HuH-7.5 (cell line): ENCODE measurements at places on chromosomes 7 and 10.

DNA sequence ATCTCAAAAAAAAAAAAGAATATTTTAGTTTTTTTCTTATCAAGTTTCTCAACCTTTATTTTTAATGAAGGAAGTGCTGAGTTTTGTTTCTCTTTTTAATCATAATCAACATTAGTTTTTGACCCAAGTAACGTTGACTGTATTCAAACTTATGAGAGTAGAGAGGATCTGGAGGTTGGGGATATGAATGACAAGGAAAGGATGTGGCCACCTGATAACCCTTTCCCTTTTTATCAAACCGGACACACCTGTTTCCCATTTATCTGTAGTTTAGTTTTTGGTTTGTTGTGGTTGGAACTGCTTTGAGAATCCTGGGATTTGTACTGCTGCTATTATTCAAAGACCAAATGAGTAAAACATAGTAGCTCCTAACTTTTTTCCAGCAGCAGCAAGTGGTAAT lies 38.6 kb downstream of the HACD1 start:
- DNase-seq, result no peak

DNA sequence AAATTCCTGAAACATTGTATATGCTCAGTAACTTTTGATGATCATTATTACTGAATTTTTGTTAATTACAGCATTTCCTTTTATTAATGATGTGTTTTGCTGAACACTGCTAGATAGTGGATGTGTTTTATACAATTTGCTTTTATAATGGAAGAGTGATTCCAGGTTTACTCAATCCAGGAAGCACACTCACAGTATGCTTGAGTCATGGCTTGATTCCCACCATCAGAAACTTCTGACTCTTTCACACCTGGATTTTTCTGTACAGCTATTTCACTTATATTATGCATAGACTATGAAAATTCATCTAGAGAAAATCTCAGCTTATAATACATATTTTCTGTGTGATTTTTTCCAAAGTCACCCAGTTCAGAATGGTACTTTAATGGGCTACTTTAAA lies 1040.9 kb downstream of the GRM8 start:
- no peak for DNase-seq

GRCh38 chr7:8396294-8396693 lies 37.1 kb upstream of the NXPH1 start:
- DNase-seq, result no peak

GRCh38 chr7:45435846-45436245 lies 138.3 kb upstream of the ADCY1 start:
- no peak for DNase-seq

DNA sequence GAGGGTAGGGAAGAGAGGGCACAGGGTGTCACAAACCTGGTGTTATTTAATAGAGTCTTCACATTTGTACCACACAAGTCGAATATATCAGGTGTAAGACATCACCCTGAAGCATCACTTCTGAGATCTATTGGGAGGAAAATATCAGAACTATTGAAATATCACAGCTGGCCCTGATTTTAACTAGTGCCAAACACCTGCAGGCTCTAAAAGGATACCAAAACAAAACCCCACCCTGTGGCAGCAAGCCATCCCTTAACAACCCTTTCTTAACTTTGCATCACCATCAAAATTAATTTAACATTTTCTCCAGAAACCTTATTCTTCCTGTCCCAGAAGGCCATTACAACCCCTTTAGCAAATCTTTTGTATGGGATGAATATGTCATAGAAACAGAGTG lies 365.4 kb downstream of the SUGCT start:
- no peak for DNase-seq

DNA sequence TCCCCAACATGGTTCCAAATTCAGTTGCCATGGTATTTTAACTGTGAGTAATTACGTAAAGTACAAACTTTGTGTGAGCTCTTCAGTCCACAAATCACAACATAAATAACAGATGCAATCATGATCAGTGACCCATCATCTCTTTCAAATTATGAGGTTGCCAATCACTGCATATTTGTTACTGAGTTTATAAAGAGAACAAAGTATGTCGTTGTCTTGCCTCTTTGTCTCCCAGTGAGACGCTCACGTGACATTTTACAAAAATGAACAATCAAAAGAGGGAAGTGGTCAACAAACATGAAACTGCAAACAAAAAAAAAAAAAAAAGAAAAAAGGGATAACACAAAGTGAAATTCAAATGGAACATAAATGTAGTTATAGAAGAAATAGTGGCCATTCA lies 122.7 kb upstream of the PDSS1 start:
- no peak for DNase-seq

DNA sequence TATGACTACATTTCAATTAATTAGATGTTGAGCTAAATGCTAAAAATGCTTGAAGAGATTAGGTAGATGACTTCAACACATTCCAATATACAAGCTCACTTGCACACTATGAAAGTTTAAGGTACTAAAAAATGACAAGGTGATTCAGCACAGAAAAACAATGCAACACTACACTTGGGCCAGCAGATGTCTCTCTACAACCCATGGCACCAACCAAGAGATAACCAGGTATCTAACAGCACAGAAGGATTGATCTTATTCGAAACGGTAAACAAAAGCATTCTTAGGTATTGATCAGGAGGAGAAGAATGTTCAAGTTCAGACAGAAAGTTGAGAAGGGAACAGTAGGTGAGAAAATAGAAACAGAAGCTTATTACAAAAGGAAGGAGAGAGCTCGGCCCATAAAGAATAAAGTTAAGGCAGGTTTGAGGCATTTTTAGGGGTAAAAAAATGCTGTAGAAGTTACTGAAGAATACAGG lies 248.2 kb upstream of the KLF14 start:
- DNase-seq, result no peak

GRCh38 chr7:138017992-138018391 lies 16.1 kb upstream of the CREB3L2 start:
- no peak for DNase-seq

DNA sequence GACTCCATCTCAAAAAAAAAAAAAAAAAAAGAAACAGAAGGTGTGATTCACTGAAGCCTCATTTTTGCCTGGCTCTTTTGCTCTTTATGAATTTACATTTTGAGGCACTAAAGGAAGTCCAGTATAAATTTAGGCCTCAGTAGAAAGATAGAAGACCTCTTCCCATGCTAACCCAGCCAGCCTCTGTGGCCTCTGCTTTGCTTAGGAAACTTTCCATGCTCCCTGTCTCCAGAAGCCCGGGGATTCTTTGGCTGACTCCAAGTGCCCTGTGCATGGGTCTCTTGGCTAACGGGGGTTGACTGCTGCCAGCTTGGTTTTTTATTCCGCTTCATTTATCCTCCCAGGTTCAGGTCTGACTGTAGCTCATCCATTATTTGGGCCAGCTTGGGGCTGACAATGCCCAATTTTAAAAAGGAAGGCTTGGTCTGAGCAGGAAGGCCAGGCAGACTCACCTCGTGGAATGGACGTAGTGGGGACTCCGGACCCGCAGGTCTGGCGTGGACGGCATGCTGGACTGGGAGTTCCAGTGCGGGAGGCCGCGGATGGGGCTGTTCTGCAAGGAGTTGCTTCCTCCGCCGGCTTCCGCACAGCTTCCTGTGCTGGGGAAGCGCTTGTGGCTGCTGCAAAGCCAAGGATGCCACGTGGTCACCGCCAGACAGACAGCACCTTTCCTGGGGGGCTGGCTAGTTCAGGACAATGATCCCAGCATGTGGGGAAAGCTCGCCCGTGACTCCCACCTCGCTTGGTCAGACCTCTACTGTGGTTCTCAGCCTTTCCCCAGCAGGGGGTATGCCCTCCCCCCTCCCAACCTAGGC lies 72.3 kb downstream of the PRPF18 start:
- DNase-seq, result no peak

DNA sequence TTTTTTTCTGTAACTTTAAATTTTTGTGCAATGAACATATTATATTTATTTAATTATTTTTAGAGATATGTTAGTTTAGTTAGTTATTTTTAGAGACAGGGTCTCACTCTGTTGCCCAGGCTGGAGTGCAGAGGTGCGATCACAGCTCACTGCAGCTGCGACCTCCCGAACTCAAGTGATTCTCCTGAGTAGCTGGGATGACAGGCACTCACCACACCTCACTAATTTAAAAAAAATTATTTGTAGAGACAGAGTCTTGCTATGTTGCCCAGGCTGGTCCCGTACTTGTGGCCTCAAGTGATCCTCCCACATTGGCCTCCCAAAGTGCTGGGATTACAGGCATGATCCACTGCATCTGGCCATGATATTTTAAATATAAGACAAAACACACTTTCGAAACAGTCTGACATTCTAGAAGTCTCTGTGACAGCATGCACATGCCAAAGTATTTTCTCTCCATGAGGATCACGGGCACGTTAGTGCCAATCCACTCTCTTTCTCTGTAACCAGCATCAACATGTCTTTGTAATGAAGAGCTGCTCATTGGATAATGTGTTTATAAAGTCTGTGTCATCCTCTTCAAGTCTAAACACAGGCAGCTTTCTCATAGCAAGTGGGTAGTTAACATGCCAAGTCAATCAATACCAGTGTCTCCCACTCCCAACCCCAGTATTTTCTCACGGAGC lies 137.4 kb downstream of the GLI3 start:
- no peak for DNase-seq

GRCh38 chr10:11927746-11928145 lies 104.6 kb downstream of the PROSER2 start:
- DNase-seq, result no peak

- DNase-seq, result no peak
Observed at GRCh38 chr7:100008525-100008924, 6.9 kb upstream of the ZKSCAN1 start.

DNA sequence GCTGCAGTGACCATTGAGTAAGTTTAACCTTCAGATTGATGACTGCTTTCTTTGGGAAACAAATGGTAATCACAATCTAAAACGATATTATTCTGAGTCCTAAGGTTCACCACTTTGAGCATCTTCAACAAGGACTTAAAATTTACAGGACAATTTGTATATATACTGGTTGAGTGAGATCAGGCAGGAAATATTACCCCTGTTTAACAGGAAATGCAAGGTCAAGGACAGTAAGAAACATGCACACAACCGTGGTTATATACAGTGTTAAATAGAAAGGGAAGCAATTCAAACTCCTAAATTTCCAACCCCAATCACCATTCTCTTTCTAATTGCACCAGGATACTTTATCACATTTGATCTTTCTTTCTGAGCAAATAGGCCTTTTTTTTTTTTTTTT lies 96.1 kb downstream of the ZNF277 start:
- no peak for DNase-seq

DNA sequence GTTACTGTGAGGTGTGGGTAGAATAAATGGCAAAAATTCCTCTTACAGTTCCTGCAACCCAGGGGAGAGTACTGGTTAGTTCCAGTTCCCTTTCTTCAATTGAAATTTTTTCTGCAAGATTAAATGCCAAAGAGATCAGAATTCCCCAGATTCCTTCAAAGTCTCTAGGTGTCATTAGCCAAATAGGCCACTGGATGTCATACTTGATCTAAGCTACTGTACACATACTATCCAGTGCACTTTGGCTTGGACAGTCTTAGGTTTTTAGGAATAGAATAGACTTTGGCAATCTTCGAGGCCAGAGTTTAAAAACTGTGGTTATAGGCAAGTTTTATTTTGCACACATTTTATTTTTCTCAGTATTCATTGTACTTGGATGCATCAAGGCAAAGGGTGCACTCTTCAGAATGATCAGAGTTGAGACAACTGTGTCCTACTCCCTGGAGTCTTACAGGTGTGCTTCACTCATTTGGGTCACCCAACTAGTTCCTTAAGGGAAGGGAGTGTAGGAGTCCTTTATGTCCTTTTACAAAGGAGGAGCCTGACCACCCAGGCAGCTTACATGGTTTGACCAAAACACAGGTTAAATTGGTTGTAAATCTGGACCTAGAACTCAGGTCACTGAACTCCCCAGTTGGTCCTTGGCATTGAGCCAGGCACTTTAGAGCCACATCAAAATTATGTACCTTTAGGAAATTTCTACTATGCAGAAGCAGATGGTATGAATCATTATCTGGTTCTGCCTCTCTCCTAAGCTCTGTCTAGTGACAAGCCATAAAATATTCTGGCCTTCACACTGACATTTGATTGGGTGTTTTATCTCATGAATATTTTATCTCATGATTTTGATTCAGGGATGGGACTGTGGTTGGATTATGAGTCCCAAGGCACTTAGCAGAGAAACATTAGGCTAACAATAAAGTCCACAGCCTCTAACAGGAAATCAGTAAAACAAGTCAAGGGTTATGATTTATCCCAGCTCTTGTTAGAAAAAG lies 49.5 kb downstream of the ASAH2B start:
- peak; percentile 22 for DNase-seq

- DNase-seq, result no peak
Observed at GRCh38 chr10:17669185-17669872, 25.4 kb downstream of the STAM start.

DNA sequence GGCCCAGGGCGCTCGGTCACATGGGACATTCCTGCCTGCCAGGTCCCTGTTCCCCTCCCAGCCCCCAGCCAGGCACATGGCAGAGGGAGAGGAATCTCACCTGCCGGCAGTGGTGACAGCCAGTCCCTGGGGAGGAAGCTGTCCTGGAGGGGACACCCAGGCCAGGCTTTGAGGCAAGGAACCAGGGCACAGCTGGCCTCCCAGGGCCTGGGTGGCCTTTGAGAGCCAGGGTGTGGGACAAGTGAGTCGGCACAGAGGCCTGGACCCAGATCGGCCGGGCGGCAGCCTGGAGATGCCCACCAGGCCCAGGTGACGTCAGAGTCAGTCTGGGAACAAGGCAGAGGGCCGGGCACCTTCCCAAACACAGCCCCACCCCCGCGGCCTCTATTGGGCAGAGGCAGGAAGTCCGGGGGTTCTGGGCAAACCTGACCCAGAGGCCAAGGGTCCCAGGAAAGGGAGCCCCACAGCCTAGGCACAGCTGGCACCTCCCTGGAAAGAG lies 65.0 kb upstream of the CFAP46 start:
- DNase-seq, result no peak

- no peak for DNase-seq
Observed at GRCh38 chr7:98621573-98622482, 4.7 kb downstream of the NPTX2 start.

GRCh38 chr10:119495021-119495505 lies 47.5 kb downstream of the RGS10 start:
- no peak for DNase-seq

GRCh38 chr10:119291223-119291900 lies 84.0 kb downstream of the GRK5 start:
- no peak for DNase-seq

DNA sequence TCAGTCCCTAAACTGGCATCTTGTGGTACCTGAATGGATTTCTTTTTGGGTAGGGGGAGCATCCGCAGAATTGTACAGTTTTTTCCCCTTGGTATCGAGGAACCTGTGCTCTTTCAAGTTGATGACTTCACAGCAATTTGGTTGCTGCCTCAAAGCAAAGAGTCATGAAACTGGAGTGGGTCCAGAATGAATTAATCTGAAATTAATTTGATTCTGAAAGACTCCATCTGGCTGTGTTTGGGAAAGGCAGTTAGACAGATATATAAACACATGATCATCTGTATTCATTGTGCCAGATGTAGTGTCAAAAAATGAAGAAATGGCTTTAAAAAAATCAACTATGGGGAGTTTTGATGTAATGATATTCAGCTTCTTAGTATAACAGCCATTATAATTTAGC lies 136.1 kb downstream of the CELF2 start:
- DNase-seq, result no peak

- DNase-seq, result no peak
Observed at GRCh38 chr7:76352193-76352592, 6.6 kb downstream of the YWHAG start.

- DNase-seq, result no peak
Observed at GRCh38 chr7:132609222-132609621, 33.0 kb upstream of the PLXNA4 start.
